ENCODE measurements at places on chromosomes 3 and 15.
A peak's percentile ranks its signal among the peaks of the same experiment; 100 is the strongest.

DNA sequence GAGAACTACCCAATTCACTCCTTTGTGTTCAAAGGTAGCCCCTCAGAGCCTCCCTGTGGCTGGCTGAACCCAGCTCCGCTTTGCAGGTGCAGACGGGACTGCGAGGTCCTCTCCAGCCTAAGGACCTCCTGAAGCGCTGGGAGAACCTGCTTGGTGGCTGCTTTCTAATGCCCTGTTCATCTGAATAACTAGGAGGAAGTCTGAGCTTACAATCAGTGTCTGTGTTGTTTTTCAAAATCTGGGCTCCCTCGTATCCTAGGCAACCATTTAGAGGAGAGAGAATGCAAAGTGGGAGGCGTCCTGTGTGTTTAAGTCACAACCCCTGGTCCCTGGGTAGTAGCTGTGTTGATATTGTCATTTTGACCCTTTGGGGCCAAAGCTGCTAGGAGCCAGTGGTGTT lies 99.9 kb downstream of the GABRG3 start:
- no peak for DNase-seq

- no peak for DNase-seq
Measured at GRCh38 chr15:60752973-60753720, 274.2 kb upstream of the ICE2 start.

- DNase-seq: no peak
Measured at GRCh38 chr15:28918141-28918983, 32.6 kb downstream of the APBA2 start.

GRCh38 chr3:173055228-173055933 lies 85.7 kb downstream of the SPATA16 start:
- no peak for DNase-seq

DNA sequence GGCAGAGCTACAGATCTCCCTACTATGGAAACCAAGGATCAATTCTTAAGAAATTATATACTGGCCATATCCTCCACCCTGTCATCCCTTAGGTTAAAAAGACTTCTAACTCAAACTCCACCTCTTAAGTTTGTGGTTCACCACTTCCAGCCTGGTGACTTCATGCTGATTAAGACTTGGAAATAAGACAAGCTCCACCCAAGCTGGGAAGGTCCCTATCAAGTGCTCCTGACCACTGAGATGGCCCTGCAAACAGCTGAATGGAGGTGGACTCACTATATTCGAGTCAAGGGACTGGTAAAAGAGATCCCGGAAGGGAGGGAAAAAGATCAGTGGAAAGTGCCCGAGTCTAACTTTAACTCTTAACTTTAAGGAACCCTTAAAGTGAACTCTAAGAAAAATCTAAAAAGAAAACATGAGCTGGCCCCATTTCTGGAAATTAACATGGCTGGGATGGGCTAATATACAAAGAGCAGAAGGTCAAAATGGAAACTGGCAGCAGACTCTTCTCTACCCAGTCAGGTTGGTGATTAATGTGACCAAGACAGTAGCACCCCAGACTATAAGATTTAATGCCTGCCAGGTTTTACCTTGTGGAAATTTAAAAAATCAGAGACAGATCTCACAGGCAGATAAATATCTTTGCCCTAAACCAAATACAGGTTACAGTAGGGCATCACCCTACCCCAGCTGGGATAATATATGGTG lies 43.9 kb downstream of the PPCDC start:
- DNase-seq: no peak

DNA sequence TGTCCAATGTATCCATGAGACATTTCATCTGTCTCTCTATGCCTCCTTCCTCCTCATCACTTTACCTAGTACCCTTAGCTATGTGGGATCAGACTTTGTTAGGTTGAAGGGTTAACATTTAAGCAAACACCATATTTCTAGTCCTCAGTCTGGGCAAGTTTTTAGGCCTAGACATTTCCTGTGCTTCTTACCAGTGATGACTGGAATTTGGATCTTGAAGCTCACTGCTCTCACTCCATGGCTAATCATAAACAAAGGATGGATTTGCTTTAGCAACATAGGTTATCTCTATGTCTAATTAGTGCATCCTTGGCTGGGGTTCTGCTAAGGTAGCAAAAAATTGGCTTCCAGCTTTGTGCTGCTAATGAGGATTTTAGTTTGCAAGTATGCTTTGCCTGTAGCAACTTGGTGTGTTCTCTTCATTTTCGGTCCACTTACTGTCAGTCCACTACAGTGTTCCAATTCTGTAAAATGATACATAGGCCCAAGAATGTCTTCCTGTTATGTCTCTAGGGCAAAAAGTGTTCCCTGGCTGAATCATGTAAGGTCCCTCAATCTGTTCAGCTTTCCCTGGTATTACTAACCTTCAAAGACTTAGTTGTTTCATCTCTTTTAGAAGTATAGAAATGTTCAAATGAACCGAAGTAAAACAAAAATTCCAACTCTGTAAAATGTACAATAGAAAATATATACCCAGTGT lies 615.4 kb downstream of the CADM2 start:
- DNase-seq: no peak

DNA sequence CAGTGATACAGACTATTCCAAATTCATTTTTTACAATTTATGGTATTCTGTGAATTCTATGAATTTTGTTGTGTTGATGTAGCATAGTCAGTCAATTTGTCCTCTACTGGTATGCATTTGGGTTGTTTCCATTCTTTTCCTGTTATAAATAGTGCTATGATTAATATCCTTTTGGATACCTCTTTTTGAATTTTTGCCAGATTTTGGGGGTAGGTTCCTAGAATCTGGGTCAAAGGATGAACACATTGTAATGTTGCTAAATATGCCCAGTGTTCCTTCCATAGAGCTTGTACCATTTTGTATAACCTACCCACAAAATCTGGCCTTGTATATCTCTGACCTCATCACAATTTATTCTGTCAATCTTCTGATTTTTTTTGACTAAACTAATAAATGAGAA lies 44.4 kb upstream of the C3orf38 start:
- DNase-seq: no peak

GRCh38 chr3:31196881-31197364 lies 302.5 kb upstream of the GADL1 start:
- DNase-seq: peak; percentile 59

- DNase-seq: no peak
Measured at GRCh38 chr3:17290894-17291293, 406.1 kb downstream of the PLCL2 start.

DNA sequence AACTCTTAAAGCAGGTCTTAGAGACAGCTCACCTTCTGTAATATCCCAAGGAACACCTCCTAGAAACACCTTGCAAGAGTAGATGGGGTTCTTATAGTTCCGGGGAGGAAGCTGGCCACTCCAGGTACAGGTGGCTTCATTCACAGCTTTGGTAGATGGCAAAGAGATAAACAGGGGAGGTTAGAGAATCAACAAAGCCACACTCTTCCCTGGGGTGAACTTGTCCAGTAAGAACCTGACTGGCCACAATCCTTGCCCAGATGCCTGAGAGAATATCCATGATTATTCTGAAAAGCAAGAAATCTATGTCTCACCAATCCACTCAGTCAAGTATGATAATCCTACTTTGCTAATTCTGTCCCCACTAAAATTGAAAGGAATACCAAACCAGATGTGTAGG lies 13.6 kb upstream of the RPS17 start:
- DNase-seq: no peak

- peak; percentile 82 for DNase-seq
Measured at GRCh38 chr15:70062321-70062956, 35.3 kb downstream of the TLE3 start.

- DNase-seq: no peak
Measured at GRCh38 chr3:27728195-27729087, 6.3 kb upstream of the EOMES start.

- no peak for DNase-seq
Measured at GRCh38 chr3:99868311-99868646, 50.6 kb downstream of the CMSS1 start.
